ENCODE measurements at places on chromosomes 7 and 10.

GRCh38 chr10:101120884-101121653 lies 10.0 kb upstream of the TLX1 start:
- DNase-seq: no peak

DNA sequence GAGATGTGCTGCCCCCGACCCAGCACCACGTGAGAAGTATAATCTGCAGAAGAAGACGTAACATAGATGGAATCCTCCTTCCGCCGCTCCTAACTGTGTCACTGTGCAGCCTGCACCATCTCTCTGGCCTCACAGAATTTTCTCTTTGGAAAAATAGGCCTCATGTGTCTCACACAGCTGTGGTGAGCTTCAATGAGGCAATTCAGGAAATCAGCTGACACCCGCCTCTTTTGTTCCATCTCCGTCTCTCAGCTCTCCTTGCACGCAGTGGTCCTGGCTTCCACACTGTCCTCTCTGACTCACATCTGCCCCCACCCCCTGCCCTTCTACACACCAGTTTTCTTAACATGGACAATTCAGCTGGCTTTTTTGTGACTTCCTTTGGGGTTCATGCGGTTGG lies 7.2 kb downstream of the C10orf90 start:
- DNase-seq: no peak

- no peak for DNase-seq
These were observed 24.4 kb upstream of the LRRC4 start for GRCh38 chr7:128055637-128056036.

GRCh38 chr10:110067960-110068770 lies 60.4 kb downstream of the ADD3 start:
- no peak for DNase-seq

DNA sequence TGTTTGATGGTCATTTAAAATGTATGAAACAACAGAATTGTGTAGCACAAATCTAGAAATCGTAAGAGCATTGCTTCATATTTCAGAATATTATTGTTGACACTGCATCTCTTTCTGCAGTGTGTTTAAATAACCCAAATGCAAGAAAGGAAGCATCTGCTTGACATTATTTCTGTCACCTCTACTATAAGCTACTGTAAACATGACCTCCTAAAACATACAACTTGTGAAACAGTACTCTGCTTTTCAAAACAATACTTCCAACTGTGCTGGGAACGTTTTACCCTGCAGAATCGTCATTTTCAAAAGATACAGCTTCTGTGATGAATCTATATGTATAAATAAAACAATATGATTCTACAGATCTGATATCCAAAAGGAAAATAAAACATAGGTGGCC lies 82.0 kb downstream of the RNF133 start:
- DNase-seq: no peak

- DNase-seq: no peak
These were observed 60.1 kb upstream of the NAMPT start for GRCh38 chr7:106344861-106345260.

- no peak for DNase-seq
These were observed 479.6 kb downstream of the IPMK start for GRCh38 chr10:57788117-57788516.

DNA sequence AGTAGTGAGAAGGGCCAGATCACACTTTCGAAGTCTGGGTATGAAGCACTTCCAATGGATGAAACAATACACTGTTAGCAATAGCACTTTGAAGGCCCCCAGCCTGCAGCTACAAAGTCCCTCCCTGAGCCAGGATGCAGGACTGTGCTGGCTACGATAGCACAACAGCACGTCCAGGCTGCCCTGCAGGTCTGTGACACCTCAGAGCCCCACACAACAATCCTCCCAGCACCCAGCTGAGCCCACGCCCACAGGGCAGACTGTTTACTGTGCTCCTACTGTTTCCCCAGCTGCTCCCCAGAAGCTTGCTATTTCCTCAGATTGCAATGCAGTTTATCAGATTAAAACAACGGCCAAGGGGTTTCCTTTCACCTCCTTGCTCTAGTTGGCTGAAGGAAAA lies 71.4 kb downstream of the HTR5A start:
- no peak for DNase-seq

DNA sequence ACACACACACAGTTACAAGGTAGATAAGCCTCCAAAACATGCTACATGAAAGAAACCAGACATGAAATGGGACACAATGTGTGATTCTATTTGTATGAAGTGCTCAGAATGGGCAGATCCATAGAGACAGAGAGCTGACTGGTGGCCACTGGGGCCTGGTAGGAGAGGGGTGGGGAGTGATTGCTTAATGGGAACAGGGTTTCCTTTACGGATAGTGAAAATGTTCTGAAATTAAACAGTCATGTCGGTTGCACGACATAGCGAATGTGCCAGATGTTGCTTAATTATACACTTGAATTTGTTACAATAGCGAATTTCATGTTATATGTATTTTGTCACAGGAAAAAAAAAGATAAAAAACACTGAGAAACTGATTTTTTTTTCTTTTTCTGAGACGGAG lies 122.3 kb downstream of the SPDYE5 start:
- no peak for DNase-seq

GRCh38 chr7:26460351-26461085 lies 168.9 kb downstream of the SNX10 start:
- DNase-seq: no peak

DNA sequence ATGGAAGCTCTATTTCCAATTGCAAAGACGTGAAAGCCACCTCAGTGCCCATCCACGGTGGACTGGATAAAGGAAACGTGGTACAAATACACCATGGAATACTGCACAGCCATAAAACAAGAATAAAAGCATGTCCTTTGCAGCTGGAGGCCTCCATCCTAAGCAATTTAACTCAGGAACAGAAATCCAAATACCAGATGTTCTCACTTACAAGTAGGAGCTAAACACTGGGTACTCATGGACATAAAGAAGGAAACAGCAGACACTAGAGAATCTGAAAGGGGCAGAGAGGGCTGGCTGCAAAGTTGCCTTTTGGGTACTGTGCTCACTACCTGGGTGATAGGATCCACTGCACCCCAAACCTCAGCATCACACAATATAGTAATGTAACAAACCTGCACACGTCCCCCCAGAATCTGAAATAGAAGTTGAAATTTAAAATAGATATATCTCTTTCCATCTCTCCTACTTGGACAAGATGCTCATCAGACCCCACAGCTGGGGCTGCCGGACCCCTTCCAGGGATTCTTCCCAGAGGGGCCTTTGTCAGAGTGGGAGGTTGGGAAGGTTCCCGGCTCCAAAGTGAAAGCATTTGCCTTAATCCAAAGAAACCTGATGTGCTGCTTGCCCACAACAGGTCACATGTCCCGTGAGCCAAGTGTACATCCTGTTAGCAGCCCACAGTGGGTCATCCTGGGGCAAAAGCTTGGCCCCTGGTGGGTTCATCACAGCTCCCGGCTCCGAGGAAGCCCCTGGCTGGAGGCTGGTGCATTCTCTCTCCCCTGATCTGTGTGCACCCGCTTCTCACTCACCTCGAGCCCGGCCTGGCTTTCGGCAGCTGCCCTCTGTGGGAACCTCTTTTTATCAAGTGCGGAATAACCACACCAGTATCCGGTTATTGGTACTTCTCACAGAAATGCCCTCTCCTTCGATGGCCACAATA lies 172.3 kb upstream of the PPP2R2D start:
- no peak for DNase-seq
